Right ventricle myocardium inferior (tissue), 1 donor: ENCODE measurements at places on chromosomes 6 and 20.
A peak's percentile ranks its signal among the peaks of the same experiment; 100 is the strongest.

DNA sequence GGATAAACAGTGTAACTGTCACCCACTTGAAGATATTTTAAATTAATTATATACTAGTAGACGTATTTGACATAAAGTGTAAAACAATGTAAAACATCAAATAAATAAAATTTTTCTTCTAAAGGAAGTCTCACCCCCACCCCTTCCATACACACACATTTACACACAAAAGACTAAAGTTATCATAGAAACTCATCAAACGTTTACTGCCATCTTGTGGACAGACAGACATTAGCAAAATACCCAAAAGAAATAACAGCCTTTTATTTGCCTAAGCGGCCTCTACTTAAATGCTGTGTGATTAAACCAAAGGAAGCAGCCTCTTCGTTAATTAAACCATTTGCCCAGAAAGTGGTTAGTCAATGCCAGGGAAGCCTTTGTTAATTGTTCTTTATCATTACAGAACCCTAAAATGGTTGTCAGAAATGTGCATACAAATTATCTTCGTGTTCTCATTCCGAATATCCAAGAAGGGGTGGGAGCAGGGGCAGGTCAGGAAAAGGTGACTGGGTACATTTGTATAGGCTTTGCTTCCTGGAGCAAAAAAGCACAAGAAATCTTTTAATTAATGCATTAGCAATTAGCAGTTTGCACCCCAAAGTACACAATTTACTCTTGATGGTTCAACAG, 176.2 kb upstream of the SASH1 start:
- DNase-seq = no peak

DNA sequence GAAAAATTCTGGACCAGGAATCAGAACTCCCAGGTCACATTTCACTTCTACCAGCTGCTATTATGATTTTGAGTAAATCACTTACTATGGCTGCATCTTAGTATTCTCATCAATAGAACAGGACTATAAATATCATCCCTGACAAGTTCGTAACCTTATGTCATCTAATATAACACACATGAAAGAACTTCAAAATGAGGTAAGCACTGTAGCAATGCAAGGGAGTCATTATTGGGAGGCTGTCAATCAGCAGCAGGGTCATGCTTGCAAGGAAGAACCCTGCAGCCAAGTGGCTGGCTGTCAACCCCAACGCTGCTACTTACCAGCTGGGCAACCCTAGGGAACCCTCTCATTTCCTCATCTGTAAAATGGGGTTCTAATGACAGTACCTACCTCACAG, 123.3 kb upstream of the B3GAT2 start:
- no peak for DNase-seq

DNA sequence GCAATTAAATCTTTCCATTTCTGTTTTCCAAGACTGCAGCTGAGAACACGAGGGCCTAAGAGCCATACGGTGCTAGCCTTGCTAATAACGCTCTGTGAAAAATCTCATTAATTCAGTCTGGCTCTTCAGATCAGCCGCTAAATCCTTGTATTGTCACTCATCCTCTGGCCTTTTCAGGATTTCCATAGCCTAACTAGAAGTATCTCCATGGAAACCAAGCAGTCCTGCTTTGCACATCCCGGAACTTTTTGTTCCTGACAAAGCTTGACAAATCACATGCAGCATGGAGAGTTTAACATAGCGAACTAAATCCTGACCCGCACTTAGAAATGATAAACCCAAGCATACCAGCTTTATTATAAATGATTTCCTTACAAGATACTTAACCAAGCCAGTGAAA, 383.7 kb downstream of the CD83 start:
- no peak for DNase-seq

- no peak for DNase-seq
Observed at GRCh38 chr6:20660534-20660933, 126.3 kb downstream of the CDKAL1 start.

- DNase-seq = no peak
Observed at GRCh38 chr6:111804627-111805235, 68.5 kb downstream of the FYN start.

DNA sequence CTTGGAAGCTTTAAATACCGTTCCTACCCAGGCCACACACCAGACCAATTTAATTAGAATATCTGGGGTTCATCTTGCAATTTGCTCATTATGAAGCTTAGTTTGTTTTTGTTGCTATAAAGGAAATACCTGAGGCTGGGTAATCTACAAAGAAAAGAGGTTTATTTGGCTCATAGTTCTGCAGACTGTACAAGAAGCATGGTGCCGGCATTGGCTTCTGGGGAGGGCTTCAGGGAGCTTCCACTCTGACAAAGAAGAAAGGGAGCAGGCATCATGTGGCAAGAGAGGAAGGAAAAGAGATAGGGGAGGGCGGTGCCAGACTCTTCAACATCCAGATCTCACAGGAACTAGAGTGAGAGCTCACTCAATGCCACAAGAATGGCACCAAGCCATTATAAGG, 73.6 kb downstream of the RNF182 start:
- no peak for DNase-seq

- DNase-seq = no peak
Observed at GRCh38 chr6:40358473-40359460, 228.4 kb downstream of the LRFN2 start.

- DNase-seq = no peak
Observed at GRCh38 chr6:137914530-137915193, 47.6 kb downstream of the TNFAIP3 start.

- DNase-seq = no peak
Observed at GRCh38 chr6:132614554-132614953, 9.5 kb downstream of the TAAR2 start.

DNA sequence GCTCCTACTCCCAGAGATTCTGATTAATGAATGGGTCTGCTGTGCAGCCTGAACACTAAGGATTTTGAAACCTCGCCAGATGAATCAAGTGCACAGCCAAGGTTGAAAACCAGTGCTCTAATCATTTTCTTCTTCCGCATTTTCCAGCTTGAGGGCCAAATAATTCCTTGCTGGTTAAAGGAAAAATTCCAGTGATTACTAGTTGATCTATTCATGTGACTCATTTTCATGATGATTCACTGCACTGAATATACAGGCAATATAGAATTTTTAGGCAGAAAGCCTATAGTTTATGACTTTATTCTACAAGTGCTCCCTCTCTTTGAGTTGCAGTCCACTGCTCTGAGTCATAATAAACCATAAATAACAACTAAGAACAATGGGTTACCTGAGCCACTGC, 80.6 kb upstream of the PROKR2 start:
- DNase-seq = no peak

DNA sequence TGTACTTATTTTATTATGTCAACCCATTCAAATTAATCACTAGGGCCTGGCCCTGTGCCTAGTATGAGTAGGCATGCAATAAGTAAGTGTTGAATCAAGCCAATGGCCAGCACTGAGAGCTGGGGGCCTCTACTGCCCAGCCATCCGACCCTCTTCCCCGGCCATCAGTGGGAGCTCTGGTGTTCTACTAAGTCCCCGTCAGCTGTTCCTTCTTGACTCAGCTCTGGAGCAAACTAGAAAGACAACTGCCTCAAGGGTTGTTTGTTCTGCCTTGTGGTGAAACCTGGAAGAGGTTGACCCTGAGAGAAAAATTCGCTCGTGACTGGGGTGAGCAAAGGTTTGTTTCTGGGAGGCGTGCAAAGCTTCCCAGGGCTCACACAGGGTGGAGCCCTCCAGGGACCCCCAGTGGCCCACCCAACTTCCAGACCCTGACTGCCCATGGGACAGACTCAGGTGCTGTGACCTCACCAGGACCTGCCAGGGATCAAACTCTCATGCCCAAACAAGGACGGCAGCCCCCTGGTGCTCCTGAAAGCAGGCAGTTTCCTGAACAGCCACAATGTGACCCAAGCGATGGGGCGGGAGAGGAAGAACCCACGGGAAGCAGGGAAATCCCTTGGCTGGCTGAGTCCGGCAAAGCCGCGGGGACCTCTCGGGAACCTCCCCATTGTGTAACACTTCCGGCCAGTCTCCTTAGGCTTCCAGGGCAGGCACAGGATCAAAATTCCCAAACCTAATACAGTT, 50.4 kb downstream of the BANF2 start:
- peak; percentile 81 for DNase-seq

DNA sequence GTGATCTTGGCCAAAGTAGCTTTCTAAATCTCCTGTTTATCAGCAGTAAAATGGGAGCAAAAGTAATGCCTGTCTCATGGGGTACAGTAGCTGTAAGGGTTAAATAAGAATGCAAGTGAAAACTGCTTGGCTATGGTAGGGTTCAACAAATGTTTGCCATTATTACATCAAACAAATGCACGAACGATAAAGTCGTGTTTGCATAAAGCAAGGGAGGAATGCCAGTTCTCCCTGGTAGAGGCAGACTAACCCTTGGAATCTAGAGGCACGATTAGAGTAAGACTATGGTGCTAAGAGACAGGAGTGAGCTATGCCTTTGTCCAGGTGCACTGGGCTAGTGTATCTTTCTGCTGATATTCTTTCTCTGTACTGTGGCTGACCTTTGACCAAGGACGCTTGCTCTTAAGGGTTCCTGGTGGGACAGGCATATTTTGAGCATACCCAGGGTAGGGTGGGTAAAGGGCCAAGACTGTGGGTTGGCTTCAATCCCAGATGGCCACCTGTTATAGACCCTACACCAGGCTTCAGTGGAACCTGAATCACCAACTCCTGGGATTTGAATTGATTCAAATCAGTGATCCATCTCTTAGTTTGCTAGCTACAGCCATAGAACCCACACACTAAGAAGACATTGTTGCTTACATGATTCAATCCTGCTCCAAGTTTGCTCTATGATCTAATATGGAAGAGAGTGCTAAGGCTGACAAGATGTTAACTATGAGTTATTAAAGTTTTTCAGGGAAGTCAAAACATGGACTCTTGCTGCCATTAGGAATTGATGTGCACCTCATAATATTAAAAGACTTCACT, 139.9 kb downstream of the CCDC170 start:
- no peak for DNase-seq

DNA sequence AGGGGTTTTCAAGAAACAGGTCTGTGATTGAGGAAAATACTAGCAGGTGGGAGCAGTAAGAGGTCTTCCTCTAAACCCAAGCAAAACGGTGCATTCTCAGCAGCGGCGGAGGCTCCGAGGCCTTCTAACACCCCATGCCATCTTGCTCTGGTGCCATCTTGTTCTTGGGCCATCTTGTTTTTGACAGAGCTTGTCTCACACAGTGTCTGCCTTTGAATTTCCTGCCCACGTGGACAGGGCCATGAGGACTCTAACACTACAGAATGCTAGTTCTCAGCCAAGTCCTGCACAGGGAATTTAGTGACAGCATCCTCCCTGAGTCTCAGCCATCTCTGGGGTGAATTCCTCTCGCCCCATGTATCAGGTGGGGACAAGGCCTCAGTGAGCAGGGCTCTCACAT, 76.4 kb downstream of the PSMG4 start:
- DNase-seq = no peak

DNA sequence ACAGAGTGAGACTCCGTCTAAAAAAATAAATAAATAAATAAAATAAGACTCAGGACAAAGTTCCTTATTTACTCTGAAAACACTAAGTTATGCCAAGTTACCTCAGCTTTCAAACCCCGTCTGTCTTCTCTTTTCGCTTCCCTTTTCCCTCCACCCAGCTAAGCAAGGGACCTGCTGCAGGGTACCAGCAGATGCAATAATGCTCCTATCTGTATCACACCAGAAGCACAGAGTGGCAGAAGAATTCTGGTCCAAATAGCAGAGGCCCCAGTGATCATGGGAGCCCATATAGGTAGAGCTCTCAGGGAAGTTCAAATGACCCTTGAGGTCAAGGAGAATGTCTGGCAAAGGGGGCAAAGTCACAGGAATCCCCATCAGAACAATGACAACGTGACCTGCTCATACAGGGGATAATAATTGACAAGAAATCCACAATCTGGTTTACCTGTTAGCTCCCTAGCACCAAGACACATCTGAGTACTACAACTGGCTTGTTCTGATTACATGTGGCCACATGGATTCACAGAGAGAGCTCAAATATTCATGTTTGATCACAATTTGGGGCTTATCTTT, 8.7 kb downstream of the GCM1 start:
- DNase-seq = no peak

- DNase-seq = no peak
Observed at GRCh38 chr20:61387204-61387953, 135.3 kb downstream of the CDH4 start.

- peak; percentile 51 for DNase-seq
Observed at GRCh38 chr20:63690898-63691710, 5.3 kb upstream of the TNFRSF6B start.

DNA sequence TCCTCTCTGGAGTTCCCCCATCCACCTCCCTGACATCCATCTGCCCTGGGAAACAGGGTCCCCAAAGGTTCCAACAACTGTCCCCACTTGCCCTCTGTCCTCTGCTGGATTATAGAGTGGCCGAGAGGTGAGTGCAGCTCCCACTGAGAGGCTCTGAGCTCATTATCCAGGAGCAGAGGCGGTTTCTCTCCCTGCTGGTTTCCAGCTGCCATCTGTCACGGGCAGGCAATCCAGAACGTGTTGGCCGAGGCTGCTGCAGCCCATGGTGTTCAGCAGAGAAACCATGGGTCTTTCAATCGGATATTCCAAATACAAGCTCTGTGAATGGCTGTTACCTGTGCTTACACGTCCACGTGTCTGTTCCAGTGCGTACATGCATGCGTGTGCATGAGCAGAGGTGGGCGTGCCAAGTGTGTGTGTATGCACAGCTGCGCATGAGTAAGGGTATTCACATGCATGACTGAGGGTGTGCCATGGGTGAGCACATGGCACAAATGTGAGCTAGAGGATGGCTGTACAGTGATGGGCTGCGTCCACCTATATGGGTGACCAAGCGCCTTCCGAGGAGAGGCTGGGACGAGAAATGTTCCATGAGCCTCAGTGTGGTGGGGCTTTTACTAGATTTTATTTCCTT, 183.7 kb upstream of the PMEPA1 start:
- DNase-seq = no peak

DNA sequence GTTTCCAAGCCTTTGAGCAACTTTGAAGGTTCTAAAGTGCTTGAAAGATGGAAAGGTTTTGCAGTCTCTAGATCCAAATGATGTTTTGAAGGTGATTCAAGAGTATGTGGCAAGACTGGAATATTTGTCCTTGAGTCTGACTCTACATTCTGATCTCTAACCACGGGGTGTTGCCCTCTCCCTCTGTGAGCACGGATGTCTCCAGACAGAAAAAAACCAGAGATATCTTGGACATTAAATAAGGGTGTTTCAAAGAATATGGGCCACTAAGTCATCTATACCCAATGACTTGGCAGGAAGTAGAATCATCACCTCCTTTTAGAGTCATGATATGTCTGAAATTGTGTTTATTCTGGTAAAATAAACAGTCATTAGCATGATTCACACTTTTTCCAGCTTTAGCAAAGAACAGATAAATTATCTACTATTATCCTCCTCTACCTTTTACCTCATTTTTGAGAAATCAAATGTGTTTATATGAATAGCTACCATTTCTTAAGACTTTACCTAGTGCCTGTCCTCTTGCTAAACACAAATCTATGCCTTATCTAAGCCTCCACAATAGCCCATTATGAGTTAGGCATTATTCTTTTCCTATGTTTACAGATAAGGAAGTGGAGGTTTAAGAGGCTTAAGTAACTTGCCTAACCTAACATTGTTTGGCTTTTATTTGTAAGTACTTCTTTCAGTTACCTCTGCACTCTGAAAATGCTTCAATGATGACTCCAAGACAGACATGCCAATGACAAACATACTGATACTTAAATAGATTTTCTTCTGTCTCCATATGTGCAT, 384.4 kb downstream of the BMP2 start:
- DNase-seq = no peak
